ENCODE measurements at places on chromosomes 2 and 18. TPM values are rescaled to one million over a fixed set of nuclear protein-coding genes. Genes with fewer than 3 reads are reported as not detected.

Gene ARHGAP15
- 334 TPM for total RNA-seq

Gene TMEM87B
- total RNA-seq = 16.4 TPM

Gene SLC30A3
- not detected for total RNA-seq

Gene PLEK
- total RNA-seq = 474 TPM

Gene PLGLB2
- 0.52 TPM for total RNA-seq
